ENCODE measurements at places on chromosomes 6 and 20.
A peak's percentile ranks its signal among the peaks of the same experiment; 100 is the strongest.

DNA sequence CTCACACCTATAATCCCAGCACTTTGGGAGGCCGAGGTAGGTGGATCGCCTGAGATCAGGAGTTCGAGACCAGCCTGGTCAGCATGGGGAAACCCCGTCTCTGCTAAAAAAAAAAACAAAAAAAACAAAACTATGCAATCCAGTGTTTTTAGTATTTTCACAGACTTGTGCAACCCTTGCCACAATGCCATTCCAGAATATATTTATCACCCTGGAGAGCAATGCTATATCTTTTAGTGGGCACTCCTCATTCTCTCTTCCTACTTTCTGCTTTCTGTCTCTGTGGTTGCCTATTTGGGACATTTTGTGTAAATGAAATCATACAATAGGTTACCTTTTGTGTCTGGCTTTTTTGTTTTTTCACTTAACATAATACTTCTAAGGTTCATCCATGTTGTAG, 39.1 kb upstream of the MROH8 start:
- DNase-seq, result no peak

GRCh38 chr20:62358171-62359042, 8.7 kb downstream of the LAMA5 start:
- DNase-seq, result no peak

DNA sequence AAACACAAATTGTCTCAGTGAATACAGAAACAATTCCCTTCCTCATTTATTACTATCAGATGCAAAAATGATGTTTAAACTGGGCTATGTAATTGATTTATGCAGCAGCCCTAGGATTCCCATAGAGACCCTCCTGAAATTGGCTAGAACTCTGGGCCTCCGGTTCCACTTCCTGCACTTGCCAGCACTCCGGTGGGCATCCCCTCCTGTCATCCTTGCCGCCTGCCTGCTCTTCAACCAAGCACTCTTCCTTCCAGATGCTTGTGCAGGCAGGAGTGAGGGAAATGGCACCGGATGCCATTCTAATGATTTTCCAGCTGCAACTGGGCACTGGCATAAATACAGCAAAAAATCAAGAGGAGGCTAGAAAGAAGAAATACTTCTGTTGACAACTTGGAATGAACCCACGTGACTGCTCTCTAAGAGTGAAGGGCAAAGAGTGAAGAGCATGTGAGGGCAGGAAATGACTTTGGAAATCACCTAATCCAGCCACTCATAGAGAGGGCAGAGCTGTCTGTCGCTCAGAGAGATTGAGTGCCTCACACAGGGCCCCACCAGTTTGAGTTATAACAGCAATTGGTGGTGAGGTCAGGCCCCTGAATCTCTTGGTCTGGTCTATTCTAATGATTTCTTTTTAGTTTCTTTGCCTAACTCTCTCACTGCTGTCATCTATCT, 3.7 kb upstream of the NEDD9 start:
- DNase-seq, result no peak

- DNase-seq, result no peak
Observed at GRCh38 chr6:140636908-140637402, 1262.5 kb upstream of the CITED2 start.

DNA sequence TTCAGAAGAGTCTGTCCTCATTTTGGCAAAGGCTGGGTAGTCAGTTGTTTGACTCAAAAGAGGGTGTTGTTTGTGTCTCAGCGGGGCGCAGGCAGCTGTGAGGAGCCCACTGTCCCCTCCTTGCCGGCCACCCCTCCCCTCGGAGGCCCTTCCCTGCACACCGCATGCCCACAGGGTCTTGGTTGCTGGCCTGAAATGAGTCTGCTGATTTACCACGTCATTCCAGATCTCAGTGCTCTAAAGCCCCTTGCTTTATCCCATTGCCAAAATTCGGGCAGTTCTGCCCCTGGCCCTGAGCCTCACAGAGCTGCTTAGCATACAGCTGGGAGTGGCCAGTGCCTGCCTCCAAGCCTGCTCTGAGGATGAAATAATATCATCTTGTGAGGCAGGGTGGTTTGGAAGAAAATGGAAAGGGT, 220.7 kb downstream of the UST start:
- no peak for DNase-seq

GRCh38 chr6:10585209-10585845, 64.2 kb downstream of the GCNT2 start:
- DNase-seq, result no peak

DNA sequence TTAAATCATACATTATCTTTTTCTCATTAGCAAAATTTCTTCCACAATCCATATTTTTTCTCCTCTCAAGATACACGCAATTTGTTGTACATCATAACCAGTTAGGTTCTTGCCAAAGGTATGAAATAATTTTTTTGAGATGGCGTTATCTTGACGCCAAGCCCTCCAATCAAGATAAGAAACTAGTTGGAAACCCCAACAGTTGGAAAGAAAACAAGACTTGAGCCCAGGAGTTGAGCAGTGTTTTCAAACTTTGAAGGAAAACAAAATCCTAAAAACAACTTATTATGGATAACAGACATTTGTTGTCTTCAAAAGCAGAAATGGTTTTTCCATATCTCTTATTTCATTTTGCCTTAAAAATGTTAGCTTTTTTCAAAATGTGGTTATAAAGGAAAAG, 184.8 kb downstream of the SLC24A3 start:
- no peak for DNase-seq

DNA sequence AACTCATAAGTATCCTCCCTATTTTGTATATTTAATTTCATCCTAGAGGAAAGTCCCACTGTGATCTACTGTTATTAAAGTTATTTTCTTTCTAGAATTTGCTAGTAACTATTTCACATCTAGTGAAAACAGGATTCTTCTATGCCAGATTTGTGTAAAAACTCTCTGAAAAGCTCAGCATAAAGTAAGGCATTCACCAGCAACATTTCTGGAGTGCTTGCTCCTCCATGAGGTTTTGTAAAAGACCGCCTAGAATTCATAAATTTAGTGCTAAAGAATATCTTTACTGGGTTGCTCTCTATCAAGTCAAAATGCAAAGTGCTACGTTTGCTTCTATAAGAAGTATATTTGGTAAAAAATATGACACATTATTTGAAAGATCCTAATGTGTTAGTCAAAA, 173.5 kb upstream of the IRAK1BP1 start:
- DNase-seq, result no peak

DNA sequence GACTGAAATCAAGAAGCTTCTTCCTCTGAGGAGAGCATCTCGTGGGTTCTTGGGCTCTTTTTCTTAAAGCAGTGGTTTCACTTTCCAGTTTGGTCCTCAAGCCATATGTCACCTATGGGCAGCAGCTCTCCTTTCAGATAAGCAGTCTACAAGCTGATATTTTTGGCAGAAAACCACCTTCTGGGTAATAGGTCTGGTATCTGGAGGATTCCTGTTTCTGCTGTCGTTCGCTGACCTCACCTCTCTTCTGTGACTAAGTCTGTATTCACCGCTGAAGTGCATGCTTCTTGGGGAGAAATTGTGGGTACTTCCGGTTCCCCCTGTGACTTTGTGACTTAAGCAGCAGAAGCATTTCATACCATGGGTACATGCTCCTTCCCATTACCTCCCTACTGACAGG, 193.6 kb downstream of the EDN1 start:
- DNase-seq, result peak; percentile 88

GRCh38 chr20:62493253-62493885, 17.6 kb upstream of the GATA5 start:
- no peak for DNase-seq

- no peak for DNase-seq
Observed at GRCh38 chr20:63065911-63066310, 59.1 kb upstream of the BHLHE23 start.

GRCh38 chr6:168615837-168616236, 174.9 kb downstream of the SMOC2 start:
- no peak for DNase-seq

DNA sequence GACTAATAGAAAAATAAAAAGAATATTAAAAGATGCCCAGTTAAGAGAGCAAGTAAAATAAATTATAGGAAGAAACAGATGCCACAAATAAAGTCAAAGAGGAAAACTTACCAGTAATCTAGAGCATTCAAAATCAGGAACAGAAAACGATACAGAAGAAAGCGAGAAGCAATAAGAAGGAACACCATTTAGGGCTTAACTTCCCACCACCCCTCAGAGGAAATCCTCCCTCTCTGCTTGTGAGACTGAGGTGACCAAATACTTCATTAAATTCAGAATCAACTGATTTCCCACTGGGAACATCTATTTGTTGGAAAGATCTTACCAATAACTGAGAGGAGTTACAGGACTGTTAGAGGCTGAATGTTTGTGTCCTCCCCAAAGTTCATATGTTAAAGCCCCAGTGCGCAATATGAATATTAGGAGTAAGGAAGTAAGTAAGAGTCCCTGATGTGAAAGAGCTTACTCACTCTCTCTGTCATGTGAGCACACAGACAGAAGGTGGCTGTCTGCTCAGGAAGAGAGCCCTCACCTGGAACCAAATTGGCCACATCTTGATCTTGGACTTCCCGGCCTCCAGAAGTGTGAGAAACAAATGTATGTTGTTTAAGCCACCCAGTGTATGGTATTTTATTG, 19.5 kb downstream of the KATNA1 start:
- DNase-seq, result no peak

- no peak for DNase-seq
Observed at GRCh38 chr20:10670501-10671220, 3.1 kb downstream of the JAG1 start.

- DNase-seq, result no peak
Observed at GRCh38 chr20:6780433-6781190, 13.1 kb downstream of the BMP2 start.

- no peak for DNase-seq
Observed at GRCh38 chr6:141463237-141463977, 669.3 kb upstream of the GJE1 start.

GRCh38 chr6:125392682-125393081, 90.9 kb upstream of the HDDC2 start:
- no peak for DNase-seq

DNA sequence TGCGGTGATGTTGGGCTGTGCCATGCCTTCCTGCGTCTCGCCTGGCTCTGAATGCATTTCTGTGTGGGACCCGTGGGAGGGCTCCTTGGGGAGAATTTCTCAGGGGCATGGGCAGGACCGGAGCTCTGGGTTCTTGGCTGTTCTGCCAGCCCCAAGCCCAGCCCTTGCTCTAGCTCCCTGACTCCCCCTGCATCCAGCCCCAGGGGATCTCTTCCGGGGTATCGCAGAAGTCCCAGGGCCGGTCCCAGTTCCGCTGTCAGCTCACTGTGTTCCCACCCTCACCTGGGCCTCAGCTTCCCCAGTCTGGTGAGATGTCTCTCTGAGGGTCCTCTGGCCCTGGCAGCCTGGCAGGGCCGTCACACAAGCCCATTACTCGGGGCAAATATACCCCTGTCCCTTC, 20.5 kb downstream of the SPDEF start:
- DNase-seq, result no peak

- DNase-seq, result no peak
Observed at GRCh38 chr20:40945754-40946450, 82.7 kb upstream of the TOP1 start.

DNA sequence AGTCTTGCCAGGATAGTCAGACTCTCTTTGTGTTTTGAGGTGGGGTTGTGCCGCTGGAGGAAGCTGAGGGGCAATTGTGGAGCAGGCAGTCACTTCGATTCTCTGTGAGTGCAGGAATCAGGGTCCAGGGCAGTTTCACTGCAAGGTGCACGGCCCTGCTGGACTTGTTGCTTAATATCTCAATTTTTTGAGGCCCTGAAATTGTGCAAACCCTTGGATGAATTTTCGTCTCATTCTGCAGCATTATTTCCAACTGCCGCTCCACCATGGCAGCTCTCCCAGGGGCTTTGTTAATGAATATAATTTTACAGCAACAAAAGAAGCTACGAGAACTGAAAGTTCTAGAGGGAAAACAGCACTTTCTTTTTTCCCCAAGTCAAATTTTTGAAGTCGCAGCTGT, 531.9 kb downstream of the QKI start:
- DNase-seq, result no peak

DNA sequence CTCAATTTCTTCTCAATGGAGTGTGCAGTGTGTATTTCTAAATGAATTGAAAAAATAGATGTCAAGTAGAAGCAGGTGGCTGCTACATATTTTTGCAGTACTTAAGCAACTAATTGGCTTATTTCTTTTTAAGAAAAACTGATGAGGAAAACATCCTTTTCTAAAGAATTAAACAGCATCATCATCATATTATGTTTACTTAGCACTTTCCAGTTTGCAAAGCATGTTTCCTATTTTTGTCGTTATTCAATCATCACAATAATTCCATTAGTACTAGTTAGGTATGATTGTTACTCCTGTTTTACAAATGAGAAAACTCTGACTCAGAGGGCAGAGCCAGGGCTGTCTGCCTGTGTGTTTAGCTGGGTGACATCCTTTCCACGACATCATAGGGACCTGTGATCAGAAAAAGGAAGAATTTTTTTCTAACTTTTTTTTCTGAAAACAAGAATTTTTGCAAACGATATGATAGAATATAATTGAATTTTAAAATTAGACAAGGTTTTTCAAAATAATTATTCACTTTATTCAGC, 22.7 kb upstream of the BMP6 start:
- DNase-seq, result no peak

- DNase-seq, result no peak
Observed at GRCh38 chr20:45154183-45154582, 20.5 kb upstream of the PI3 start.

DNA sequence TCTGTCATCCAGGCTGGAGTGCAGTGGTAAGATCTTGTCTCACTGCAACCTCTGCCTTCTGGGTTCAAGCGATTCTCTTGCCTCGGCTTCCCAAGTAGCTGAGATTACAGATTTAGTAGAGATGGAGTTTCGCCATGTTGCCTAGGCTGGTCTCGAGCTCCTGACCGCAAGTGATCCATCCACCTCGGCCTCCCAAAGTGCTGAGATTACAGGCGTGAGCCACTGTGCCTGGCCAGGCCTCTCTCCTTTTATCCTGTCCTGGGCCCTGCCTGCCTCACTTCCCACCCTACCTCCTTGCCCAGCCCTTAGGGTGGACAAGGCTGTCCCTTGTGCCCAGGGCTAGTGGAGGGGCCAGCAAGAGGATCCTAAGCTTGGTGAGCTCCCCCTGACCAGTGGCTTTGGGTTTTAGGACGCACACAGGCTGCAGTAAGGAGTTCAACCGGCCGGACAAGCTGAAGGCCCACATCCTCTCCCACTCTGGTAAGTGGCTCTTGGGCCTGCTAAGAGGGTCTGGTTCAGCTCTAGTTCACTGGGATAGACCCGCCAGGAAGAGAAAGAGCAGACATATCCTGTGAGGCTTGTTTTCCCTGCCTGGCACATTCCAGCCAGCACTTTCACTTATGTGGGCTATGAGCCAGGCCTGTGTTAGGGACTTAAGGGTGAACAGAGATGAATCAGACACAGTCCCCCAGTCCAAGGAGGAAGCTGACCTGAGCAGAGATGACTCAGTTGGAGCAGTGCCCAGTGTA, 21.9 kb upstream of the CHMP4B start:
- peak; percentile 98 for DNase-seq
